Activated T-helper 17 cell treated with anti-CD3 and anti-CD28 coated beads, Interleukin-2, amount 50 U/mL, for 72 hours (primary cell): ENCODE measurements at places on chromosomes 7 and 10.
A peak's percentile ranks its signal among the peaks of the same experiment; 100 is the strongest.

GRCh38 chr7:22549667-22550513 is 49.9 kb upstream of the STEAP1B start:
- H3K27ac ChIP-seq, result no peak overlapping the region
- ATAC-seq, result peak; percentile 37
- H3K4me3 ChIP-seq, result peak overlapping the region; percentile 61
- H3K36me3 ChIP-seq, result no peaks in the 10 kb centered on the region
- H3K27me3 ChIP-seq, result peaks cover 56% of the 10 kb centered on the region
- H3K4me1 ChIP-seq, result peaks cover 7% of the 10 kb centered on the region

DNA sequence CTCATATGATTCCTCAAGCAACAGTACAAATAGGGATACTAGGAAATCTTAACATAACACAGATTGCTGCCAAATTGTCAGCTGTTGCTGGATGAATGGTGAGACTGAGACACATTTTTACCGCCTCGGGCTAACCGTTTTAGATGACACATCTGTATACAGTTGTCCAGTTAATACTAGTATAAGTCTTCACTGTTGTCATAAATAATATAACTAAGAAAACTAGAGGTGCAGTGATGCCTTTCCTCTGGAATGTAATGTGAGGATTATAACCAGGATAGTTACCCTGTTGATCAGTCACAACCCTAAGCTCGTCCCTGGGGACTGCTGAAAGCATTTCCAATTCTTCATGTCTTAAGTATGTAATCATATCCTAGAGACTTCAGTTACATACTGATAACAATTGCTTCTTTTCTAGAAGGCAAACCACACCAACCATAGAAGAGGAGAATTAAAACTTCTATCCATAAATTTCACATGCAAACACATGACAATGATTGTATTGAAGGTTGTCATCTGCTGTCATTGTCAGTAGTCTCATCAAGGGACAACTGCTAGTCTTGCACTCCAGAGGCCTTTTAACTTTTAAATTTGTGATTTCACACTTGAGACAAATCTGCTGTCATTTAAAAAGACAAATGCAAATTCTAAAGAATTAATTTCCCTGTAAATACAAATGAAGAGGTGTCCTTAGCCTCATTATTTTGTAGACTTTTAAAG is 100.4 kb upstream of the SEMA3D start:
- no peaks in the 10 kb centered on the region for H3K4me1 ChIP-seq
- H3K36me3 ChIP-seq, result no peaks in the 10 kb centered on the region
- no peak overlapping the region for H3K27ac ChIP-seq
- H3K4me3 ChIP-seq, result no peak overlapping the region

DNA sequence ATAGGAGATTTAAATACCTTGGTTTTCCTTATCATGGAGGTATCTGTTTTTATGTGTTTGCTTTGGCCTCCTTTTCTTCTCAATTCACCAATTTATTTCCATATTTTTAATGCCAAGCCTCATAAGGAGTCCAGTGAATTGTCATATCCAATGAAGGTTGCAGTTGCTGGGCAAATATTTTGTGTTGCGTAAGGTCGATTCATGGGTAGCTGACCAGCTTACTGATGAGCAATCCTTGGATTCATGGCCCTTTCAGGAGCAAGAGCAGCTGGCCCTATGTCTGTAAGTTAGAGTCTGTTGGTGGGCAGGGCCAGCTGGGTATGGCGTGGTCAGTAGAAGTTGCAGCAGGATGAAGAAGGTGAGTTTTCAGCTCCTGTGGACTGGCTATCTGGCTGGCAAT is 182.9 kb downstream of the PFKFB3 start:
- H3K27ac ChIP-seq, result peak overlapping the region; percentile 2
- peaks cover 19% of the 10 kb centered on the region for H3K4me1 ChIP-seq
- no peak for ATAC-seq
- H3K36me3 ChIP-seq, result no peaks in the 10 kb centered on the region

DNA sequence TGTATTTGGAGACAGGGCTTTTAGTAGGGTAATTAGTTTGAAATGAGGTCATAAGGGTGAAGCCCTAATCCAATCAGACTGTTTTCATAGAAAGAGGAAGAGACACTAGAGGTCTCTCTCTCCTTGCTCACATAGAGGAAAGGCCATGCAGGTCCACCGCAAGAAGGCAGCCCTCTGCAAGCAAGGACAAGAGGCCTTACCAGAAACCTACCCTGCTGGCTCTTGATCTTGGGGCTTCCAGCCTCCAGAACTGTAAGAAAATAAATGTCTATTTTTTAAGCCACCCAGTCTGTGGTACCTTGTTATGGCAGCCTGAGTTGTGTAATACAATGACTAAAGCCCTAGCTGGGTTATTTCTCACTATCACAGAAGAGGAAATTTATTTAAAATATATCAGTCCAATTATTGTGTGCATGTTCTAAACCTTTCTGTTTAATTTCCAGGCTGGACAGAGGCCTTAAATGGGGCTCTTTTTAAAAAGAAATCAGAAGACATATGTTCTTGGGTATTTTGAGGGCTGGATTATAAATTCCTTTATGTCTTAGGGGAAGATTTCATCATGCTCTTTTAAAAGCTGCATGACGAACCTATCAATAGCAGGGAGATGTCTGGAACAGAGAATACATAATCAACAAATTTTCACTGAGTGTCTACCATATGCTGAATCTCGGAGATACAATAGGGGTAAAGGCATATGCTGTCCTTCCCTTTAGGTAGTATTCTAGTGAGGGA is 12.9 kb upstream of the TMEM26 start:
- ATAC-seq, result no peak
- no peaks in the 10 kb centered on the region for H3K36me3 ChIP-seq
- no peak overlapping the region for H3K4me3 ChIP-seq
- no peaks in the 10 kb centered on the region for H3K27me3 ChIP-seq

DNA sequence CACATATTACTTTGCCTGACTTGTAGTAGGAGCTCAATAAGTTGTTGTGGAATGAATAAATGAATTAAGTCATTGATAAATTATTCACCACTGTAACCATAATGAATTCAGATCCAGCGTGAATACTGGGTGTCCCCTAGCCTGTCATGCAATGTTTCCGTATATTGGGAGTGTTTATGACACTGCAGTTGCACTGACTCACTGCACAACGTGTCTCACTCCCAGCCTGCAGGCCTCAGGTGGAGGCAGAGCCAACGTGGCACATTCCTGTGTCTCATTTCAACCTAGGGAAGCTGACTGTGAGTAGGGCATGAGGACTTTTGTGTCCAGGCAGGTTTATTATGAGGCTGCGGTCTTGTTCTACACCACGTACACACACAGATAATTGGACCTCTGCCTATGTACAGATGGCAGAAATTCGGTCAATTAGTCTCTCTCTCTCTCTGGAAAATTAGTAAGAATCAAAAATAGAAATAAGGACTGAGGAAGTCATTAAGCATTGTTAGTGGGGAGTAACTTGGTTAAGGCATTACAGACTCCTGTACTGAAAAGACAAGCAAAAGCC is 299.1 kb upstream of the IGFBP3 start:
- no peaks in the 10 kb centered on the region for H3K36me3 ChIP-seq
- no peaks in the 10 kb centered on the region for H3K27me3 ChIP-seq
- H3K4me3 ChIP-seq, result no peak overlapping the region
- ATAC-seq, result no peak
- no peak overlapping the region for H3K27ac ChIP-seq

DNA sequence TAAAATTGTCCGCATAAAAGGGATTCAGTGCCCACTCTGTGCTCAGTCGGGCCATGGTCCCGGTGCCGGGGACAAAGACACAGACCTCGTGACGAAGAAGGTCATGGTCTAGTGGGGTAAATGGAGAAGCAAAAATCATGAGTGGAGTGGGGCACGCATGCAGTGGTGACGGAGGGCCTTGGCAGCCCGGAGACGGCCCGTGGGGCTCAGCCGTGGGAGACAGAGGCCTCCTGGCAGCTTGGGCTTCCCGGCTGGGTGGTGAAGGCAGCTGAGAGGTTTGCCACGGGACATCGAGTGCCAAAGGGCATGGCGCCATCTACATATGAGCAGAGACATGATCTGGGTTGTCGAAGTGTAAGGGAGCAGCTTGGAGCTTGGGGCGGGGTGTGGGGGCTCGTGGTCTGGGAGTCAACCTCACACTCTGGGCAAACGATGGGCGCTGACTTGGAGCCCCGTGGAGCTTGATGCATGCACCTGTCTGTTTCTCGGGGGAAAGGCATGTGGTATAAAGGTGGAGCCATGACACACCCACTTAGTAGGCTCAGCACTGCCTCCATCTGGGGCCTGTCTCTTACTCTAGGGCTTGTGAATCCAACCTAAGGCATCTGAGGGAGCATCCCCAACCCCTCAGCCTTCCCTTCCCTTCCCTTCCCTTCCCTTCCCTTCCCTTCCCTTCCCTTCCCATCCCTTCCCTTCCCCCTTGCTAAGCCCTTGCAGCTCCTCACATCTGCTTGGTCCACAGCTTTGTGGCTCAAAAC is 151.0 kb upstream of the INSYN2A start:
- no peak overlapping the region for H3K4me3 ChIP-seq
- no peak for ATAC-seq
- H3K4me1 ChIP-seq, result no peaks in the 10 kb centered on the region
- peaks cover 13% of the 10 kb centered on the region for H3K27me3 ChIP-seq

GRCh38 chr7:47587351-47587750 is 5.4 kb upstream of the TNS3 start:
- ATAC-seq, result no peak
- no peak overlapping the region for H3K4me3 ChIP-seq
- peaks cover 11% of the 10 kb centered on the region for H3K27me3 ChIP-seq
